ENCODE measurements at places on chromosomes 6 and 20.

GRCh38 chr6:21186479-21187055 lies 407.0 kb upstream of the SOX4 start:
- DNase-seq, result no peak

- no peak for DNase-seq
Observed at GRCh38 chr6:134523903-134524650, 206.2 kb upstream of the SGK1 start.

DNA sequence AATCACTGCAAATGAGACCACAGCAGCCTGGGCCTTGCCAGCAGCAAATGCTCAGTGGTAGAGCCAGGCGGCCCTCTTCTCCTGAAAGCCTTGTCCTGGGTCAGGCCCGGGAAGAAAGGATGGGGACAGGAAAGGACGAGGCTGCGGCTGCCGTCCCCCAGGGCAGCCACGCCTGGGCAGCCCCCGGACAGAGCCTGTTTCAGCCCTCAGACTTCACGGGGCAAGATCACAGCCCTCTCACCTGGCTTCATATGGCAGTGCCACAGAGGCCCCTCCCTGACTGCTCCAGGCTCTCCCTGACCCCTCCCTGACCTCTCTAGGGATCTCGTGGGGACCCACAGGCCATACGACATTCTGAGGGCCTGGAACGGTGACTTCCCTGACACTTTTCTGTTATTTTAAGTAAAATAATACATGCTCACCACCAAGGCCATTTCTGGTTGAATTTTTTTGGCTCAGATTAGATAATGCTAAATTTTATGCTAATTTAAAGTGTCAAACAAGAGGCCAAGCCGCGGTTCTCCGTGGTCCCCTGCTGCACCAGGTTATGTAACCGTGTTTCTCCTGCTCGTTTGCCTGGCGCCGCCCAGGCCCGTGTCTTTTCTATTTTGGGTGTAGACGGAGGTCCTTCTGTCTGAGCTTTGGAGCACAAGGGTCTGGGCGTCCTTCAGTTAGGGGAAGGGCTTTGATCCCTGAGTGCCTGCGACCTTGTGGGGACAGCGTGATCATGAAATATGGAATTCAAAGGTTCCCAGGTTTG lies 59.9 kb upstream of the BHLHE23 start:
- DNase-seq, result no peak

DNA sequence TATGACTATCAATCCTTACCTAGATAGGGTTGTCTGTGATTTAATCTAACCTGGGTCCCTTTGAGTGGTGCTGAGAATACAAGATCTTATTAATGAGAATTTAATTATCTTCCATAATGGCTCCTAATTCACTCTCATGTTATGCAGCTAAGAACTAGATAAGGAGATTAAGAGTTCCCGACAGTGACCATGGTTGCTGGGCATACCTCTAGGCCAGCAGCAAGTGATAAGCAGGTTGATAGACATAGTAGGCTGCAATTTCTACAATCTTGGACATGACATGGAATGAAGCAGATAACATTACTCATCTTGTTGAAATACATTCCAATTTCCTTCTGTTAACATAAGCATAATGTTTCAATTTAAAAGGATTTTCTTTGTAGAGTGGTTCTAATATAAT lies 27.1 kb downstream of the SPACA1 start:
- DNase-seq, result no peak

DNA sequence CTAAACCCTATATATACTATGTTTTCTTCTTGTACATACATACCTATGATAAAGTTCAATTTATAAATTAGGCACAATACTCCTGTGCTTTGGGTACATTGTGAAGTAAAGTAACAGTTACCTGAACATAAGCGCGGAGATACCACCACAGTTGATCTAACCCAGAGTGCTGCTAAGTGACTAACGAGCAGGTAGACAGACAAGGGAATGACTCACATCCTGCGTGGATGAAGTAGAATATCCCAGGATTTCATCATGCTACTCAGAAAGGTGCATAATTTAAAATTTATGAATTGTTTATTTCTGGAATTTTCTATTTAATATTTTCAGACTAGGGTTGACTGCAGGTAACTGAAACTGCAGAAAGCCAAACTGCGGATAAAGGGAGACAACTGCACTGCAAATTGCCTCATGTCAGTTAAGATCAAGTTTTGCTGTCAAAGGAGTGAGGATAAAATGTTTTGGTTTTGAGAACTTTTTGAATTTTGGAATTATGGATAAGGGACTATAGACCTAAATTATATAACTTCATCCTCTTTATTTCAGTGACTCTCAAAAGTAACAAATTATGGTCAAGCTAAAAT lies 14.4 kb downstream of the MKKS start:
- no peak for DNase-seq

GRCh38 chr6:25486550-25486949 lies 165.5 kb upstream of the SCGN start:
- DNase-seq, result no peak

- DNase-seq, result no peak
Observed at GRCh38 chr20:44067650-44068081, 119.3 kb downstream of the JPH2 start.

GRCh38 chr20:44732327-44732726 lies 13.3 kb upstream of the KCNK15 start:
- DNase-seq, result no peak

DNA sequence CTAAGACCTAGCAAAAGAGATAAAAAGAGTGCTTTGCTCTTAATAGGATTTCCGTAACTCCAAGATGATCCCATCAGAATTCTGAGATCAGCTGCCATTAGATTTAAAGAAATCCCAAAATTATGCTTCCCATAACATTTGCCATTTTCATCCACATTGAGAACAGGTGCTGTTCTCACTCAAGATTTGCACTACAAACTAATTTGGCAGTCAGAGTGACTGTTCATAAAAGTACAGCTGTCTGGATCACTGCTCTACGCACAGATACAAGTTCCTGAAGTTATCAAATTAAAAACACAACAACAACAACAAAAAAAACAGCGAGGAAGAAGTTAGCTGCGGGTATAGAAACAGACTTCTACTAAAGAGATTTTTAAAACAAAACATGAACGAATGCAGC lies 58.1 kb downstream of the ASCC3 start:
- no peak for DNase-seq

DNA sequence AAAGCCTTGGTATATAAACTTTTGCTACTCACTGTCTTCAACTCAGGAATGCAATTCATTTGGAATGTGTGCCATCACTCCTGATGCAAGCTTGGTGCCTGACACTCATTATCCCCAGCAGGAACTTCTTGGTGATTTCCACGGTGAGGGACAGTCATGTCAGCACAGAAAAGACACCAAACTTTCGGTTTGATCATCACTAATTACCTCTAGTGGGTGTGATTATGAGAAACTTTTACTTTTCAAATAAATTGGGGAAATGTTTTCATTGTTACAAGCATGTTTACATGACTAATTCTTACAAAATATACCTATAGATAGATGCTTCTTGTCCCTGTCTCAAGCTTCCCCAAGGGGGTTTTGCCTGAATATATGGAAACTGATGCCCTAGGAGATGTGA lies 40.9 kb downstream of the RPP40 start:
- DNase-seq, result no peak

GRCh38 chr6:121533321-121533841 lies 97.9 kb downstream of the GJA1 start:
- no peak for DNase-seq

GRCh38 chr6:40897390-40898003 lies 141.5 kb downstream of the UNC5CL start:
- DNase-seq, result no peak

- no peak for DNase-seq
Observed at GRCh38 chr20:21820045-21820444, 114.6 kb downstream of the PAX1 start.

DNA sequence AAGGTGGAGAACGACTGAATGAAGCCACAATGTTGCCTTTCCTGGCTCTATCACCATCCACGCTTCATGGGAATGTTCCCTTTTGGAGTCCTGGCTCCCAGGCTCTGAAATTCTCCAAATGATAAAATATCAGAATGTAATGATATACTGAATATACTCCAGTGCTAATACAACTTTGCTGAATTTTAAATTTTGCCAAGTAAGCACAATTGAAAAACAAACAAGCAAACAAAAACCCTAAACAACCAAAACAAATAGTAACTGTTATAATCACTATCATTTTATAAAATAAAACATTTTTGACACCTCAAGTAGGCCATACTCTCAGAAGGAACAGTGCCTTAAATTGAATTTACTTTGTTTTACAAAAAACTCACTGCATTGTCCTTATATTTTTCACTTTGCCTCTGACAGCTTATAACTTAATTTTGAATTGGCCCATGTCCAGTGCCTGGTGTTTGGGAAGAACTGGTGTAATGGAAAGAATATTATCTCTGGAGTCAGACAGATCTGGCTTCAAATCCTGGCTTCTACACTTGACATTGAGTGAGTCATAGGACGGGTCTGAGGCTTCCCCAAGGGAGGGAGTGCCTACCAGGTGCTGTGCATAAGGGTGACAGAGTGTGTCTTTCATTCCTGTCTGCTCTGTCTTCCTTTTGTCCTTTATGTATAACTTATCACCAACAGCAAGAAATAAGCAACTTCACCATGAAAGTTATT lies 698.3 kb downstream of the EPM2A start:
- no peak for DNase-seq
